ENCODE measurements at places on chromosomes 3 and 15.

DNA sequence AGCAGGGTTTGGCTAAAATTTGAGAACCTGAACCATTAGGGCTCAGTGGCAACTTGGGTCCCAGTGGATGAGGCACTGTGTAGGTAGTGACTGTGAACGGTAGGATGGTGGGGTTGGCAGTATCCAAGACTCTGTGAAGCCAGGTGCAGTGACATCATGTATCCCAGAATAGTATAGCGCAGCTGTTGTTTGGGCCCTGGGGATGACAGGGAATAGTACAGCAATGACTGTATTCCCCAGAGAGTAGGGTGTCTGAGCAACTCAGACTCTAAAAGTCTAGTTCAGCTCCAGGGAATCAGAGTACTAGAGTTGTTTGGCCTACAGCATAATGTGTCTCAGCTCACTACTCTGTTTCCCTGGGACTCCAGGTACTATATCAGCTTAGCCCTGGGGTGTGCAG, 20.7 kb upstream of the PPP2R3A start:
- no peaks in the 10 kb centered on the region for H3K36me3 ChIP-seq
- no peak overlapping the region for H3K27ac ChIP-seq
- no peak overlapping the region for H3K4me3 ChIP-seq
- peaks cover 7% of the 10 kb centered on the region for H3K27me3 ChIP-seq

GRCh38 chr15:72916378-72916777, 132.8 kb upstream of the ADPGK start:
- H3K27ac ChIP-seq: no peak overlapping the region
- no peak for DNase-seq
- H3K4me3 ChIP-seq: no peak overlapping the region
- no peaks in the 10 kb centered on the region for H3K27me3 ChIP-seq
- H3K4me1 ChIP-seq: no peaks in the 10 kb centered on the region

DNA sequence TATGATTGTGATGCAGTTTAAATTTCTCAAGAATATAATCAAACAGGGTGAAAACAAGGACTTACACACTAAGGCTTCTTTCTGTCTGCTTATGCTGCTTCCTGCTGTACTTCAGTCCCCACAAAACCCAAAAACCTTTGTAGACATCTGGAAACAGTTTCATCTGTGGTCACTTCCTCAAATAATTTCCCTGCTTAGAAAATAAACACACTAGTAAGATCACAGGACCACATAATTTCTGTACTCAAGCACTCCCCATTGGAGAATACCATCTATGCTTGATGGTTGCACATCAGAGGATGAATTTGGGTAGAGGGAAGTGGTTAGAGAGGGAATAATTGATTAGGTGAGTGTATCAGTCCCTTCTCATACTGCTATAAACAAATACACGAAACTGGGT, 266.2 kb downstream of the LSAMP start:
- H3K36me3 ChIP-seq: no peaks in the 10 kb centered on the region
- DNase-seq: no peak
- H3K4me3 ChIP-seq: no peak overlapping the region
- no peaks in the 10 kb centered on the region for H3K4me1 ChIP-seq
- no peaks in the 10 kb centered on the region for H3K27me3 ChIP-seq
- H3K27ac ChIP-seq: no peak overlapping the region

DNA sequence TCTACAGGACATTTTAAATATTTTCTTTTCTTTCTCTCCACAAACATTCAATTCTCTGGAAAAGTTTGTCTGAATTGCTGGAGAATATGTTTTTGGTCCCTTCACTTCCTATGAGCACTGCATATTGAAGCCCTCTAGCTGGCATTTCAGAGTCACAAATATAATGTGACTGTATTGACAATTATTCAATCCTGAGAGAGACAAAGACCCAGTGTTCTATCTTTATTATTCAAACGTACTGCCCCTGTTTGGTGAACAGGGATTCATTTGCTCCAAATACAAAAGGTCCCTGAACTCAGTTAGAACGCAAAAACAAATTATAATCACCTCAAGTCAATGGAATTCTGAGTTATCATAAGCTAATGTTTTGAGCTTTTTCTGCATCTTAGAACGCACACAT, 173.1 kb upstream of the CDIN1 start:
- no peak for DNase-seq
- no peaks in the 10 kb centered on the region for H3K36me3 ChIP-seq
- no peaks in the 10 kb centered on the region for H3K27me3 ChIP-seq
- H3K4me1 ChIP-seq: no peaks in the 10 kb centered on the region
- no peak overlapping the region for H3K27ac ChIP-seq
- no peak overlapping the region for H3K4me3 ChIP-seq

GRCh38 chr15:92130906-92131305, 262.8 kb upstream of the ST8SIA2 start:
- no peaks in the 10 kb centered on the region for H3K36me3 ChIP-seq
- H3K4me3 ChIP-seq: no peak overlapping the region
- H3K4me1 ChIP-seq: no peaks in the 10 kb centered on the region
- H3K27ac ChIP-seq: no peak overlapping the region
- no peak for DNase-seq
